ENCODE measurements at places on chromosomes 2 and 18.

DNA sequence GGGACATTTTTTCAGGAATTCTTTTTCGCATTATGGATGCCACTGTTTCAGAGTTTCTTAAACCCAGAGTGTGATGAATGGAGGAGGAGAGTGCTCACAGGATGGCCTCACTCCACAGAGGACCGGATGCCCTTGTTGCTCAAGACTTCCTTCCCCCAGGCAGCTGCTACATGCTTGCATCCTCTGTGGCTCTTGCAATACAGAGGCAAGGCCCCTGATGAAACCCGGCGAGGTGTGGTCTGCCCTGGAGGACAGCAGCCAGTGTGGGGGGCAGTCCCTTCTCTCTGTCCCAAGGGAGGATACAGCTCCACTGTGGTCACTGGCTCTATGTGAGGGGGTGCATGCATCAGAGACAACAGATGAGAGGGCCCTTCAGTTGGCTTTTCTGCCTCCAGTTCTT, 109.6 kb downstream of the SH3RF3 start:
- no peak for DNase-seq

GRCh38 chr2:164145093-164145987, 409.5 kb upstream of the FIGN start:
- no peak for DNase-seq

DNA sequence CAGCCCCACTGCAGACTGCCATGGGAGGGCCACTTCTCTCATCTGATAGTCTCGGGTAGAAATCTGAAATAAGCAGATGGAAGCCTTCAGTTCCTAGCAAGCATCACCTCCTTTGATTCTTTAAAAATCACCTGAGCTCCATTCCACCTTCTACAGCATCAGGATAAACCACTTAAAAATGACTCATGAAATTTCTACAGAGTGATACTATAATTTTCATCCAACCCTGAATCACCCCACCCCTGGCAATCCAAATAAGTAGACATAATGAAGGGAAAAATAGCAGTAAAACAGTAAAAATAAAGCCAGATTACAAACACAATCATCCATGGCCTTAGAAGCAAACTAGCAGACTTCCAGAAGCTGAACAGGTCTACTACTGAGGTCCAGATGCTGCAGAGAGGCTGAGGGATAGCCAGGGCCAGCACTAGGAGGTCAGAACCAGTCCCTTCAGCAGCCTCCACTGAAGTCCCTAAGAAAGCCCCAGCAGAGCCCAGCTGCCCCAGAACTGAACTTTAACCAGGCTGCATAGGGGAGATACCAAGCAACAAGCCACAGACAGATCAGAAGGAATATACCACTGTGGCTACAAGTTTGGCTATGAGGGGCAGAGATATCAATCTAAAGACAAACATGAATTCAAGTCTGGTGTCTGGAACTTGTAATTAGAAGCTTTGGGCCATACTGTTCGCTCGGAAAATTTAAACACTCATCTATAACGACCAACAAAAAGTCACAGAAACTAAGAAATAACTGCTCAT, 54.7 kb upstream of the RNU4ATAC start:
- DNase-seq: no peak

GRCh38 chr18:59814891-59815290, 84.9 kb upstream of the PMAIP1 start:
- DNase-seq: peak; percentile 77

- DNase-seq: no peak
Measured at GRCh38 chr2:134462275-134462674, 208.4 kb downstream of the MGAT5 start.

GRCh38 chr18:25055076-25055475, 296.9 kb downstream of the ZNF521 start:
- no peak for DNase-seq

GRCh38 chr2:195407783-195408182, 249.2 kb upstream of the SLC39A10 start:
- DNase-seq: peak; percentile 51

DNA sequence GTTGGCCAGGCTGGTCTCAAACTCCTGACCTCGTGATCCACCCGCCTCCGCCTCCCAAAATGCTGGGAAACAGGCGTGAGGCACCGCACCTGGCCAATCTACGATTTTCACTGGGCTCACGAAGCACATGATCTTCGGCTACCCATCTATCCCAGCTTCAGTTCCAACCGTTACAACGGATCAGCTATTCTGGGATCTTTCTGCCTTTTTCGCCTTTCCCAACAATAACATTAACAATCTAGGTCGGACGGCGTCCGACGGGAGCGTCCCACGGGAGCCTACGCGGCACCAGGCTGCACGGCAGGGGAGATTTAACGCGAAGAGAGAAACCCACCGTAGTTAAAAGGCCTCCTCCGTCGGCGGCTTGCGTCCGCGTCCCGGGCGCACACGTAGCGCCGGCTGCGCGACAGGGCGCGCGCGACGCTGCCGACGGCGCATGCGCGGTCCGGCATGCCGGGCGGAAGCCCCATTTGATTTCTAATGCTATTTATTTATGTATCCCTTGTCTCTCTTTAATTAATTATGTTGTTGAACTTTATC, at the start of gene MSL3B:
Gene MSL3B (minus strand): TSS at position 394 of the 540 bp plus-strand sequence.
- DNase-seq: no peak

DNA sequence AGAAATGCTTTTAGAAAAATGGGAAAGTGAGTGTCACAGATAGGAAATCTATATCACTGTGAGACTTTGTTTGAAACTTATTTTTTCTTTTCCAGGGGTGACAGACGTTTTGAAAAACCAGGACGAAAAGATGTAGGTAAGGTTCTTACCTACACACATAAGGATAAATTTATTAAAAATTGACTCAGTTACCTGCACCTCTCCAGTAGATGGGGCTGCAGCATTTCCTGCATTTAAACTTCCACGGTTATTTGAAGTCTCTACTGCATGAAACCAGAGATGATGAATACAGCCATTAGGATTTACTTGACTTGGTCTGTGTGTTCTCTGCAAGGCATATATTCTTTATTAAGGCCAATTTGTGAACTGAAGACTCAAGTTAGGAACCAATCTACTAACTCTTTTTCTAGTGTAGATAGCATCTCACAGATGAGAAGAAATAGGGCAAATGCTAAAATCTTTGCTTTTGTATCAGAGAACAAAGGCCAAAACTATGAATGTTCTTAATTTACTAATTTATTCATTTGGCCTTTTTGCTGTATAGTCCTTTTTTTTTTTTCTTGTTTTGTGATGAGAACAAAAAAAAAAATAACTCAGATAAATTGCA, 15.0 kb downstream of the KCNJ13 start:
- peak; percentile 75 for DNase-seq

DNA sequence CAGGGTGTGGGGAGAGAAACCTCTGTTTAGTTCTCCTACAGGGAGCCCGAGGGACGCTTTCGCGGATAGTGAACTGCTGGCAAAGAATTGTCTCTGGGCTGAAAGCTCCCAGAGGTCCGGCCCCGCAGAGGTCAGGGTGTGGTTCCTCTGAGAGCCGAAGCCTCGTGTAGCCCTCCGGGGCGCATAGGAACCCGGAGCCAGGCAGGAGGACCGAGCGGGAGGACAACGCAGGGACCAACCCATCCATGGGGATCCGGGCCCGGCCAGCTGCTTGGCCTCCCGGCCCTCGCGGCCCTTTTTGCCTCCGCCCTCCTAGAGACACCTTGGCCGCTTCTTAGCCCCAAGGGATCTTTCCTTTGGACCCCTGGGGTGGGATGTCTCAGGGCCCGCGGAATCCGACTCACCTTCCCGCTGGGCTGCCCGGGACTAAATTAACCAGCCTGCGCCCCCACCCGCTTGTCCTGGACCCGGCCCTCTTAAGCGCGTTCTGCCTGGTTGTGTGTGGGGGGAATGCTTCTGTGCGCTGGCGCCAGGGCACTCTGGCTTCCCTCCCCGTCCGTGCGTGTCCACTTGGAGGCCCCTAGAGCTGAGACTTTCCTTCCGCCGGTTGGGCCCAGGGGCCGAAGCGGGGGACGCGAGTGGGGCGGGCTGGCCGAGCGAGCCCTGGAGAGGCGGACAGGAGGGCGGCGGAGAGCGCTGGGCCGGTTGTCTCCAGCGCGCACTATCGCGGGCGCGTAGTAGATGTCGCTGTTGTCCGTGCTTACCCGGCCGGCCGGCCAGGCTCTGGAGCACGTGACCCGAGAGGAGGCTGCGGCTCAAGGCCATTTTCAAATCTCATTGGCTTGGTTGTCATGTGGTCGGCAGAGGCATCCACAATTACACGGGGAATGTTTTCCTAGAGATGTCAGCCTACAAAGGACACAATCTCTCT, at the start of gene HOXD10:
Gene HOXD10 (plus strand): TSS at position 896 of the 931 bp plus-strand sequence. CDS start 56 bp downstream, outside the sequence.
- DNase-seq: peak; percentile 82

GRCh38 chr2:149863227-149863626, 275.7 kb upstream of the MMADHC start:
- no peak for DNase-seq

DNA sequence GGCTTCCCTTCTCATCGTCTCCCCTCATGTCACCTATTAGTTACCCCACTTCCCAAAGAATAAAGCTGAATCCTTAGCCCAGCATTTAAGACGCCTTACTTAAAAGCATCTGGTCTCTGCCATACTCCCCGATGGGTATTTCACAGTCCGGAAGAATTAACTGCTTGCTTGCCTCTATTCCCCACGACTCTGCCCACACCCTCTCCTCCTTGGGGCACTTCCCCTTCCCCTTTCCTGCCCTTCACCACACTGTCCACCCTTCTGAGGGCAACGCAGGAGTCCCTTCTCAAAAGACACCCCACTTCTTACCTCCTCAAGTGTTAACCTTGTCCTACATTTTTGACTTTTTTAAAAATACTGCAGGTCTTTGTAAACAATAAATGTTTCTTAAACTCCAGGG, 60.1 kb upstream of the RMP24 start:
- DNase-seq: no peak

GRCh38 chr2:127305990-127306585, 12.1 kb upstream of the ERCC3 start:
- no peak for DNase-seq

DNA sequence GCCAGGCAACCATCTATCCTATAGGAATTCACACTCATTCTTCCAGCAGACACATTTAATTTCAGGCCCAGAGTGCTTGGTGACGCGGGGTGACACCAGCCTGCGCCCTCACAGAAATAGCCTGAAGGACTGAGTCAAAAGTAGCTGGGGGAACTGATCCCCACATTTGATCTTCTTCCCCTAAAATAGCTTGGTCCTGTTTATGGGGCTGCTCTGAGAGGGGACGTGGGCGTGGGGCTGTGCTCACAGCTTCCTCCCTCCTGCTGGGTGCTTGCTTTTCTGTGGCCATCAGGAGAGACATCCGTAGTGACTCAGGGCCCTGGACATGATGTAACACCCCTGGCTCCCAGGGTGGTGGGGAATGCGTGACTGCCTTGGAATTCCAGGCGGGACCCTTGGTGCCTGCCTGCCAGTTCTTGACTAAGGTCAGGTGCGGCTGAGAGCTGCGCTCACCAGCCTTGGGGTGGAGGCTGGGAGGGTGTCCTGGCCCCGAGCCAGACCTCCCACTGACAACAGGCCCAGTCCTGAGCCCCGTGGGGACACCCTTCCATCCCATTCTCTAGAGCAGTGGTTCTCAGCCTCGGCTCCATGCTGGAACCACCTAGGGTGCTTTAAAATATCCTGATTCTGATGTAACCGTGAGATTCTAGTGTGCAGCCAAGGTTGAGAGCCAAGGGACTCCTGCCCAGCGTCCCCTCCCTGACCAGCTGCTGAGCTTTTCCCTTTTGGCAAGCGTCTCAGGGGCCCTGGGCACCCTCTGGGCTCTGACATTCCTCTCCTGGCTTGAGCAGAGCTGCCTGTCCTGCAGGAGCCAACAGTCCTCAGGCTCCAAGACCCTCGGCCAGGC, 47.4 kb upstream of the SMAD7 start:
- peak; percentile 98 for DNase-seq

DNA sequence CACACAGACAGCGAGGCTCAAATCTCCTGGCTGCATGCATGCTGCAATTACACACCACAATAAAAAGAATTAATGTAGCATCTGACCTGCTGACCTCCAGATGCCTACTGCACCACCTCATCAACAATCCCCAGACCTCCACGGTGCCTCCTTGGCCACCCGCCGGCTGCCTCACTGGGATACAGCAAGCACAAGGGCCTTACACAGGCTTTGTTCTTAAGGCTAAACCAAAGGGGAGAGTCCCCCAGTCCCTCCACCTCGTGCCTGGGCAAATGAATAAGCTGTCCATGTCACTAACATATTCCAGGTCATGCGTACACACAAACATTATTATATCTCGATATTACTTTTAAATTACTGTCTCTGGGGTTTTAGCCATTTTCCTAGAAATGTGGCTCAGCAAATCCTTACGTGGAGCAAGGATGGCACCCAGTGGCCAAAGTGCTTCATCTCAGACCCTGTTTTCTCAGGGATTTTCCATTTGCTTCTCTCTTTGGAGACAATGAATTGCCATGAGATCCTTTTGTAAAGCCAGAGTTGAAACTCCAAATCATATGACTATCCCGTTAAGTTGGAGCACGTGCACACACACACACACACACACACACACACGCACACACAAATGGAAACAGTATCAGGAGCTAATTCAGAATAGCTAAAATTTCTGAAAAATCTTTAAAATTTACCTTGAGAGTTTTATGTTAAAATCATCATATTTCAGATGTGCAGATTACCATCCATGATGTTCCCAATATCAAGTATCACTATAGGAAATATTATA, 313.8 kb downstream of the PDE11A start:
- peak; percentile 42 for DNase-seq

GRCh38 chr2:178804791-178805190, 2.4 kb downstream of the TTN start:
- DNase-seq: peak; percentile 36

- no peak for DNase-seq
Measured at GRCh38 chr2:191500884-191501560, 176.9 kb upstream of the NABP1 start.

- DNase-seq: no peak
Measured at GRCh38 chr2:168480356-168480755, 24.3 kb downstream of the CERS6 start.

- DNase-seq: no peak
Measured at GRCh38 chr18:32422201-32422600, 48.5 kb downstream of the GAREM1 start.

DNA sequence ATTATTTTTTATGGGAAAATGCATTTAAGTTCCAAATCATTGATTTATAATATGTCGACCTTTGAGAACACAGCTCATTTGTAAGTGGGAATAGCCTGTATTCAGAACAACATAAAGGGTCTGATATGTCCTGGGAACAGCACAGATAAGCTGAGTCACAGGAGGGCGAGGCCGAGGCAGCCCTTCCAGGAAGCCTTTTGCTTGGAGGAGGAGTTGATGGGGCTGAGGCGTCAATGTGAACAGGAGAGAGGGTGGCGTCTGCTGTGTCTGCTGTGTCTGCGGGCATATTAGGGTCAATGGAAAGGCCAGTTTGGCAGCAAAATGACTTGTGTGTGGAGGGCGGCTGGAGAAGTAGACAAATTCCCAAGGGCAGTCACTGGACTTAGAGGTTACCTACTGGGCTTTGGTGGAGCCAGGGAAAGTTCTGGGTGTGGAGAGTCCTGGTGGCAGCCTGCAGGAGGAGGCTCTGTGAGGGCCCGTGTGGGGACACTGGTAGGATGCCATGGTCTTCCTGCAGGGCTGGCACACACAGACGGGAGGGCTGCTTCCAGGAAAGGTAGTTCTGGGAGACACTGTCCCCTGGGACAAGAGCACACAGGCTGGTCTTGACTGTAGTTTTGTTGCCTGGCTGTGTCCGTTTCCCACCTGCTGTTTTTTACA, 128.1 kb downstream of the GLI2 start:
- DNase-seq: peak; percentile 38

Measured in renal cortical epithelial cell (primary cell).